Stimulated activated CD8-positive, alpha-beta memory T cell treated with anti-CD3 and anti-CD28 coated beads, Interleukin-12 subunit alpha, Interleukin-12 subunit beta, amount 100 ng/mL, for 1 hour (primary cell): ENCODE measurements at places on chromosomes 3 and 15.

DNA sequence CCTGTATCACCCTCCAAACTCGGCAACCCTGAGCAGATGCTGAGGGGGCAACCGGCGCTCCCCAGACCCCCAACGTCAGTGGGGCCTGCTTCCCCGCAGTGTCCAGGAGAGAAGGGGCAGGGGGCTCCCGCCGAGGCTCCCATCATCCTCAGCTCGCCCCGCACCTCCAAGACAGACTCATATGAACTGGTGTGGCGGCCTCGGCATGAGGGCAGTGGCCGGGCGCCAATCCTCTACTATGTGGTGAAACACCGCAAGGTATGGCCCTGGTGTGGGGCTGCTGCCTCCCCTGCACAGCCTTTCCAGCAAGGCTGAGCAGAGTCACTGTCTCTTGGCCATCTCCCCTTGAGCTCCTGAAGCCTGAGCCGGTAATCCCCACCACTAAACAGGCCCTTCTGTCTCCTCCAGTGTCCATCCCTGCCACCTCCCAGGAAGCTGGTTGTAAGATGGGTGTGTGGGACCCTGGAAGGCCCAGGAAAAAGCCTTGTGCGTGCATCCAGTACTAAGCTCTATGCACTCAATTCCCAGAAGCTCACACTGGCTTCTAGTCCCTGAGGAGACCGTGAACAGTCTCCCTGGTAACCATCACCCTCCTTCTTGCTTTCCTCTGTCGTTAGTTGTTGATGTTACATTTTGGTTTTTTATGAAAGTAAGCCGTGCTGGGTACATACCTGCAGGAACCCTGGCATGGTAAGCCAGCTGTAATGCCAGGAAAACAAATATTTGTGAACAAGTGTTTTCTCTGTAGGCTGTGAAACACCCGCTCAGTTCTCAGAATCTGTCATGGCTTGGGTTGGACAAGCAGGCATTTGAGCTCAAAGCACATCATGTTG is 63.3 kb downstream of the BOC start:
- no peak for DNase-seq

DNA sequence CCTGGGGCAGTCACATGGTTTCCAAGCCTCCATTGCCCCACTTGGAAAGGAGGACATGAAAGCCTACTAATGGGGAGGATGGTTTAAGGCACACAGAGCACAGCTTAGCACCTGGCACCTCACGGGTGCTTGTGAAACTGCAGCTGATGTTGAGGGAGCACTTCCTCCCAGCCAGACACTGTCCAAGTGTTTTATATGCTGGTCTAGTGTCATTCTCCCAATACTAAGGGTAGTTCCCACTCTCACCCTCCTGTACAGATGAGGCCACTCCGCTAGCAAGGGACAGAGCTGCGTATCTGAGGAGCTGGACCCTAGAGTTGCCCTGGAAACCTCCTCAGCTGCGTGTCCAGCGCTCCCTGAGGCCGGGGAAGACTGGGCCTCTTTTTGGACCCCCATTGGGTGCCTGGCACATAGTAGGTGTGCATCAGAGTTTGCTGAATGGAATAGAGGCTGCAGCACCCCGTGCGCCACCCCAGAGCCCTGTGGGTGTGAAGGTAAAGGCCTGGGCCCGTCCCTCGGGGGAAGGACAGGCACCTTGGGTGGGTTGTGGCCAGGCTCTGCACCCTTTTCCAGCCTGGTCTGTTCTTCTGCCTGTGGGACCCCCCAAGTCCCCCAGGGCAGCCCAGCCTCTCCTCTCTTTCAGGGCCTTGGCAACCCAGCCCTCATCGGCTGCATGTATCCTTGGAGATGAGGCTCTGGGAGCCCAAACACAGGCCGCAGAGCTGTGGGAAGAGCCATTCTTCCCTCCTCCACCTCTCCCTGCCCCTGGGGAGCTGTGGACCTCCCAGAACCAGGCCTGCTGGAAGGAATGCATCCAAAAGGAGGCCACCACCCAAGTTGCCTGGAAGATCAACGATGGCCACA is 31.3 kb downstream of the DNASE1L3 start:
- no peak for DNase-seq

DNA sequence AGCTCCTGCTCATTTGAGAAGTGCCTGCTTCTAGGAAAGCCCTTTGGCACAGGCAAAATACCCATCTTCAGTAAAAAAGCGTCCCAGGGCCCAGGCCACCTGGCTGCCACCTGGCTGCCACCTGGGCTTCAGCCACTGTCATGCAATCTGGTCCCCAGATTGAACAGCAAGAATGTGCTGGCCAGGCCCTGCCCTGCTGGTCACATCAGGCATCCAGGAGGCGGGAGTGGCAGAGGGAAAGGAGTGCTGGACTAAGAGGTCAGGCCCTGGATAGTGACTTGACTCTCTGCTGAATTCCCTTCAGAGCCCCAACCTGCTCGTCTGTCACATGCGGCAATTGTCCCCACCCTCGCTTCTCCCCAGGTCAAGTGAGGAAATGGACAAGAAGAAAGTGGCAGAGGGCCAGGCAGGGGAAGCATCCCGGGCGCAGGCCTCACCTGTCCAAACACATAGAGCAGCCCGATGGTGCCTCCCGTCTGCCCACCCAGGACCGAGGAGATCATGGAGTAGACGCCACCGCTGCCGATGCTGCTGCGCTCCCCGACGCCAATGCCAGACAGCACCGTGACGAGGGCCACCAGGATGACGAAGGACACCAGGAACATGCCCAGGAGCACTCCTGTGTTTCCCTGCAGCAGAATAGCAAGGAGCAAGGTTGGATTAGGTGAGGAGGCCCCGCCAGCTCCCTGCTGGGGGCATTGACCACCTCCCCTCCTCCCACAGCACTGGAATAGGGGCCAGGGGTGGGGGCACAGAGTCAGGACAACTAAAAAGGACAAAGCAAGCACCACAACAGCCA is 25.5 kb downstream of the SLC12A8 start:
- DNase-seq = no peak

DNA sequence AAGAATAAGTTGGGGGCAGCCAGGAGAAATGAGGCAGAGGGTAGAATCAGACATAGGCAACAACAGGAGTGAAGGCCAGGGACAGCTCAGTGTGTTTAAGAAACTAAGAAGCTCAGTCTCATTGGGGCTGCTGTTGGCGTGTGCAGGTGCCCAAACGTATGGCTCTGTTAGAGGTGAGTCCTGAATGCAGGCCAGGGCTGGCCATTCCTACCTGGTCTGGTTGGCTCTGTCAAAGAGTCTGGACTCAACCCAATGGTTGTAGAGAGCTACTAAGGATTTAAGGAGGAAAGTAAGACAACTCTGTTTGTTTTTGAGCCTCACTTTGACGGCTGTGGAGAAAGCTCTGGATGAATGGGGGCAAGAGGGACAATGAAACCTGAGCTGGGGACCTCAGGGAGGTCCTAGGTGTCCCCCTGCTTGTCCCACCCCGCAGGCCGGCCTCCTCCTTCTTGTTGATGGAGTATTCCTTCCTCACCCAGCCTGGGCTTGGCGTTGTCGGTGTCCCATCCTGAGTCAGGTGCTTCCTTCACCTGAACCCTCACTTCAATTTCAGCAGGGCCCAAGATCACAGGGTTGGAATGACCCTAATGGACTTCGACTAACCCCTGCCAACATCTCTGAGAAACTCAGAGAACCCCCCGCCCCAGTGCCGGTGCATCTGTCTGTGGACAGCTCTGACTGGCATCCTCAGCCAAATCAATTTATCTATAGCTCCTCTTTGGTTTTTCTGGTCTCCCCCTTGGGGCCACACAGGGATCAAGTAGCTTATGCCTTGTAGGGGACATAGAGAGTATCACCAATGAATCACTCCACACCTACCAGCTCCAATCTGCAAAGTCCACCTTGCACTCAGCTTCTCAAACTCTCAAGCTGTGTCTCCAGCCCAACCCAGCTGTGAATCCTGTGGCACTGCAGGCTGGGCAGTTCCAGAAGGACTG is 8.3 kb downstream of the ITGA11 start:
- DNase-seq = no peak

- no peak for DNase-seq
Measured at GRCh38 chr3:20405744-20406143, 219.7 kb upstream of the SGO1 start.

DNA sequence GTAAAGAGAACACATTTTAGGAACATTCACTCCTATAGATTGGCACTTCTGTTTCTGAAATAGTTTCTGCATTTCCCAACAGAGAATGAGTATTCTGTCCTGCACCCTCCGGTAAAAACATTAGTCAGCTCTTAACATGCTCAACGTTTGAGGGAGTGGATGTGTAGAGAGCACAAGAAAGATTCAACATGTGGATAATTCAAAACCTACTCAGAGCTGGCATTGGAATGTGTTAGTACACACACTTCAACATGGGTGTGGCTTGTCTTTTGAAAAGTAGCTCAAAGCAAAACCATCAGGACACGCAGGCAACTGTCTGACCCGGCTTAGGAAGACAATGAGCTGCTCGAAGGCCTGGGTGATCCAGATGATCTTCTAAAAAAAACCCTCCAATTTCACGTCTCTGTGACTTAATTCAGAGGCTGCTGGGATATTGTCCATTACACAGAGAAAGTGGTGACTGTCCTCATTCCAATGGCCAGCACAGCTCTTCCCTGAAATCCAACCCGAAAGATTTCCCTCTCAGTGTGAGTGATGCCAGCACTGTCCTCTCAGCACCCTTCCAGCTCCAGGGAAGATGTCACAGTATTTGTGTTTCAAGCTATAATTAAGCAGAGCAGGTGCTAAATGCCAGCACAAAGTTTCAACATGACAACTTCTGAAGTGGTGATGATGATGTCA is 18.1 kb downstream of the FBN1 start:
- DNase-seq = no peak

- no peak for DNase-seq
Measured at GRCh38 chr3:9123840-9124239, 125.6 kb downstream of the SRGAP3 start.

DNA sequence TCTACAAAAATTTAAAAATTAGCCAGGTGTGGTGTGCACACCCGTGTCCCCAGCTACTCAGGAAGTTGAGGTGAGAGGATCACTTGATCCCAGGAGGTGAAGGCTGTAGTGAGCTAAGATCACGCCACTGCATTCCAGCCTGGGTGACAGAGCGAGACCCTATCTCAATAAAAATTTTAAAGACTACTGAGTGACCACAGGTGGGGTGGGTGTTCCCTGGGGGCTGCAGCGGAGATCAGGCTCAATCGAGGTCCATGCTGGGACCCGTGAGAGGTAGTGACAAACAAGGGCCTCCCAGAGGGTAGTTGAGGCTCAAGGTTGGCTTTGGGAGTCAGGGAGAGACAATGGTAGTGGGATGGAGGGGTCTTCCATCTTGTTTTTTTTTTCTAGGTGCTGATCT is 38.9 kb upstream of the LIMD1 start:
- DNase-seq = no peak

DNA sequence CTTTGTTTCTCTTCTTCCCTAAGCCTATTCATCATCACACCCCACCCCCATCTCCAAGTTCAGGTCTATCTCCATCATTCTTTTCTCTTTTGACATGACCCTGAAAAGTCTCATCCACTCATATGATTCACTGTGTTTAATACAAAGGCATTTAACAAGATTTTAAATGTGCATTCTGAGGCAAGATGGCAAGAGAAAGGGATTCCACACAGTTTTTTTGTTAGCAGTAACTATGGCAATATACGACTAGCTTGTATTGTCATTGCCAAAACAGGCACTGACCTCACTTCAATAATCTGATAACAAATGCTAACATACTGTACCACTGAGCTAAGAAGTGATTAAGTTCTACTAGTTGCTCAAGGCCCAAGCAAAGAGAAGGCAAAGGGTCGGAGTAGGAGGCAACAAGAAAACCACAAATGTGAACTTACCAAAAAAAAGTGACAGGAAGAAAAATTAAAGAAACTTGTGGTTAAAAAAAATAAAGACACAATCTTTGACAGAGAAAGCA is 53.2 kb downstream of the FBN1 start:
- no peak for DNase-seq

DNA sequence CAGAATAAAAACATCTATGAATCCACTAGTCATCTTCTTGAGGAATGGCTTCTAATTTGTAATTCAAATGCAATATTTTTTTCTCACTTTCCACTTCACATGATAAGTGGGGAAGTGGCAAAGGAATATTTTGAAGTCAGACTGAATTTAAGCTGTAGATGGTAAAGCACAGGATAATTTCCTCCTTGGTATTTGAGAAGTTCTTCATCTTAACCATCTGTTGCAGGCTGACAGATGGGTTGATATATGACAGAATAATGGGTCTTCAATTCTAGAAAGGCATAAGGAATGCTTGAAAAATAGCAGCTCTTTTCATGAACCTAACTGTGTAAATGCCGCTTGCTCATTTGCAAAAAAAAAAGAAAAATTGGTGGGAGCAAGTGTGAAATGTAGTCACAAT is 66.5 kb upstream of the SNTN start:
- DNase-seq = no peak

DNA sequence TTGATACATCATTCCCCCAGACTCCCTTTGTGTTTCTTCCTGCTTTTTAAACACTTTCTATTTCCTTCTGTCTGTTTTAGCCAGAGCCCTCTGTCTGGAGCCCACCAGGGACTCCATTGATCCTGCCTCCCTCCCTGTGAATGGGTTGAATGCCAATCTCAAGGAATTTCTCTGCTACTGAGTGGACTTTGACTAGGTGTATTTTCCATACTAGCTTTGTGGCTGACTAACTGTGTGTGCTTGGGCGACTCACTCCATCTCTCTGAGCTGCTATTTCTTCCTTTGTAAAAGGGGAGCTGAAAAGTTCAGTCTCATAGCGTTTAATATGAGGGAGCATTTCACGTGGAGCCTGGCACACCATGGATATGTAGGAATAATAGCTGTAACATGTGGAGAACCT is 98.8 kb downstream of the EEFSEC start:
- no peak for DNase-seq

DNA sequence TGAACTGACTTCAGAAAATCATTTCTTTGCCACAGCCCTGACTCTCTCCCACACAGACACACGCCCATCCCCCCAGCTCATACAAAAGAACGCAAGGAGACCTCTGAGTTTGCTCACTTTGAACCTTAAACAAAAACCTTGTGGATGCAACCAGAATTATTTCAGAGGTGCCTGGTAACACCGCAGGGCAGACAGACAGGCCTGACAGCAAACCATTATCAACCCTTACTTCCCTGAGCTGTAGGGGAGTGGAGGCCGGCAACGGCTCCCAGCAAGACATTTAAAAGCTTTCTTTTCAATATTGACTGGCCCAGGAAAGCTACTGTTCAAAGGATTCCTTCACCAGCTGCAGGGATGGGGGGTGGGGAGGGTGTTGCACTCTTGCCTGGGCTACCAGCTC is 2.0 kb upstream of the EFCC1 start:
- no peak for DNase-seq
